Stimulated activated CD8-positive, alpha-beta memory T cell treated with anti-CD3 and anti-CD28 coated beads, Interleukin-7, amount 100 ng/mL, for 1 hour (primary cell): ENCODE measurements at places on chromosomes 6 and 20.

DNA sequence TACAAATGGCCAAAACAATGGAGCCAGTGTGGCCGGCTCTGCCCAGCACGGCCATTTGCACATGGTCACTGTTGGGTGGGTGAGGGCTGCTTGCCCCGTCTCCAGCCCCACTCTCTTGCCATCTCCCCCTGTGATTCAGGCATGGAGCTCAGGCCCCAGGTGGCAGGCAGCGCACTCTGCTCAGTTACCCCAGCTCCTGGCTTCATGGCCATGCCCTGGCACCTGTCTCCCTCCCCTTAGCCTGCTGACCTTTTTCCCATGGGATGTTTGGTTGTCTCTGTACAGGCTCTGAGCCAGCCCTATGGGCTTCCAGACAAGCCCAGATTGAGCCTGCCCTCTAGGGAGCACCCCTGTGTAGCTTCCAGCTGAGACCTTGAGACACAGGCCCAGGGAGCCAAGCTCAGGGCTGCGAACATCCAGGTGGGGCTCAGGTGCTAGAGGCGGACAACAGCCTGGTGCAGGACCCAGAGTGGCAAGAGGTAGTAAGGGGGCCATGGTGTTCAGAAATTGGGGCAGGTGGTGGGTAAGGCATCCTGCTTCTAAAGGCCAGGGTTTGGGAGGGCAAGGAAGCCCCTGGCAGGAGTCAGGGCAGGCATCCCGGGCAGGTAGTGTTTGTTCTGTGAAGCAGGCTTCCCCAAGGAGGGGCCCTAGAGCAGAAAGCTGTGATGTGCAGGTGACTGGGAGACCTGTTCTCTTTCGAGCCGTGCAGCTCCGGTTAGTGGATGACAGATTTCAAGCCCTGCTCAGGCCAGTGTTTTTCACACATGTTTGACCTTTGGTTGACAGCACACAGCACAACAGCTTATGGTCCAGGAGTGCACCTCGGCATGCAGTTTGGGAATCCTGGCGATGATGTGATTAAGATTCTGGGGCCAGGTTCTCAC, 17.7 kb downstream of the SYNJ2 start:
- DNase-seq = no peak

DNA sequence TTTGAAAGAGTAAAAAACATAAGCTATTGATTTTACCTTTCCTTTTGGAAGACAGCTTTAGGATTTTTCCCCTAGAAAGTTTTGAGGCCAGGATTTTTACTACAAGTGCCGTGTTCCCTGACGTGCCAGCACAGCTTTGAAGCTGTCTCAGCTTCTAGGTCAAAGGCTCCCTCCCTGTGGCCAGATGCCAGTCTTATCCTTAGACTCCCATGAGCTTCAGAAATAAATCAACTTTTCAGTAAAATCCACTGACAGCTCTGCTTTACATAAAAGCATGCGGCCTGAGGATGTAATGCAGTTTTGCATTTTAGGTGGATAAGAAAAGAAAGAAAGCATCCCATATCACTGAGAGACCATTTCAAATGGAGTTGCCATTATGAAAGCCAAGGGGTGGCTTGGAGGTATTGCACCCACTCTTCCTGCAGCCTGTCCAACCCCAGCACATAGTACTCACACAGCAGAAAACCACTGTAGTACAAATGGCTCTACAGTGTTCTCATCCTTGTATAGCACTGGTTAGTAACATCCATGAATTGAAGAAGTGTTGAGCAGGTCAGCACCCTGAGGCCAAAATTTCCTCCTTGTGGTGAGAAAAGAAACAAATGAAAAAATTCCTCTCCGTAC, 15.2 kb upstream of the ATXN1 start:
- DNase-seq = no peak

GRCh38 chr6:17712576-17712975, 5.9 kb upstream of the NUP153 start:
- no peak for DNase-seq

DNA sequence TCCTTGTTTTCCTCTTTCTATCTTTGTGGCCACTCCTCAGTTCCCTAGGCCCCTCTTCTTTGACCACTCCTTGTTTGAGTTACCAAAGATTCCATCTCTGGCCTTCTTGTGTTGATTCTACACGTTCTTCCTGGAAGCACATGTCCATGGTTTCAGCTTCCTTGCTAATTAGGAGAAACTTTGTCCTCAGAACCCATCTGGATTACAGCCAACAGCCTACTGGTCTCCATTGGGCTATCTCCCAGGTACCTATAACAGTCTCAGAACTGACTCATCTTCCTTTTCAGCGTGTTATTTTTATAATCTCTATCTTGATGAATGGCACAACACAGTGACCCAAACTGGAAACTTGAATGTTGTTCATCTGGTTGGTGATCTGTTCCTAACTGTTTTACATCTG, 17.5 kb downstream of the PTPRA start:
- no peak for DNase-seq

DNA sequence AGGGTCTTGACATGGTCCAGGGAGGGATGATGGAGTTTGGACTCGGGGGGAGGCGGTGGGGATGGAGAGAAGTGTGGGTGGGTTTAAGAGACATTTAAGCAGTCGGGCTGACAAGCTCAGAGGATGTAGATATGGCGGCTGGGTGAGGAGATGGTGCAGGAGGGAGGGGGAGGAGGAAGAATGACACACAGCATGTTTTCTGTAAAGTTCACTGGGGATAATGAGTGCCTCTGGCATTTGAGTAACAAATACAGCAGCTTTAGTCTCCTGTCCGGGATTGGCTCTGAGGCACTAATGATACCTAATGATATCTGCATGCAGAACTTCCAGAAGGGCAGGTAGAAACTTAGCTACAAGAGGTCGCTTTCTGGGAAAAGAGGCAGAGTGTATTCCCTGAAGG, 107.8 kb downstream of the DHX35 start:
- DNase-seq = no peak

GRCh38 chr6:162271922-162272321, 455.6 kb downstream of the PRKN start:
- DNase-seq = no peak

DNA sequence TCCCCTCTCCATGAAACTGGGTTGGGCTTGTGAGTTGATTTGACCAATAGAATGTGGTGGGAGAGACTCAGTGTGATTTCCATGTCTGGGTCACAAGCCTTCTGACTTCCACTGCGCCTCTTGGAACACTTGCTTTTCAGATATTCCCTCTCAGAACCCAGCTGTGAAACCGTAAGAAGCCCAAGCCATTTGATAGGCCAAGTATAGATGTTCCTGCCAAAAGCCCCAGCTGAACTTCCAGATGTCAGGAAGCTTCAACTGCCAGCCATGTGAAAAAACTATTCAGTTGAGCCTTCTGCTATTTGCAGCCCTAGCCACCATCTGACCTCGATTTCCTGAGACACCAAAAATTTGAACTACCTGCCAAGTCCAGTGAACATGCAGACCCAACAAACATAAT, 387.8 kb upstream of the GJE1 start:
- DNase-seq = no peak

DNA sequence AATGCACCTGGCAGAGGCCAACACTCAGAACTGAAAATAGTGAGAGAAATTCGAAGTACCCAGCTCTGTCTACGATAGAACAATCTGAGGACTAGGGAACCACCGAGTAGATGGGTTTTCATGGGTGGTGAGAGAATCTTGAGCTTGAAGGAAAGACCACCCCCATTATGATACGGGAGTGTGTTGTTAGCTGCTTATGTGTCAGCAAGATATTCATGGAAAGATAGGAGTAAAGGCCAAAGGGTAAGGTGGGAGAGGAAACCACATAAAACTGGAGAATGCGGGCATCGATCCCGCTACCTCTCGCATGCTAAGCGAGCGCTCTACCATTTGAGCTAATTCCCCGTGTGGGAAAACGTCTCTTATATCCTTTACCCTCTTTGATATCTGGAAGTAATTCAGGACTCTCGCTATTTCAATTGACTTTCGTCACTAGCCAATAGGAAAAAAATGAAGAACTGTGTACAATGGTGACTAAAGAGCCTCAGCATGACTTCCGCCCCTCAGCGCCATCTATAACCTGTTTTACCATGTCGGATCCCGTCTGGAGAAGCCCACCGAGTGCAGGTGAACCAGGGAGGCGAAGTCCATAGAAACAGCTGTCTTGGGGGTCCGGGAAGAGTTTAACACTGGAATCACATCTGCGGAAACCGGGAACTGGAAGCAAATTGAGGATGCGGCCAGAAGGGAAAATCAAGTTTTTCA, 25.0 kb upstream of the ABT1 start:
- DNase-seq = no peak

GRCh38 chr20:31706607-31707257, 15.9 kb downstream of the BCL2L1 start:
- DNase-seq = no peak

- DNase-seq = no peak
These were observed 134.2 kb upstream of the THBS2 start for GRCh38 chr6:169387809-169388383.

- no peak for DNase-seq
These were observed 3.3 kb upstream of the RAET1G start for GRCh38 chr6:149925974-149926777.

DNA sequence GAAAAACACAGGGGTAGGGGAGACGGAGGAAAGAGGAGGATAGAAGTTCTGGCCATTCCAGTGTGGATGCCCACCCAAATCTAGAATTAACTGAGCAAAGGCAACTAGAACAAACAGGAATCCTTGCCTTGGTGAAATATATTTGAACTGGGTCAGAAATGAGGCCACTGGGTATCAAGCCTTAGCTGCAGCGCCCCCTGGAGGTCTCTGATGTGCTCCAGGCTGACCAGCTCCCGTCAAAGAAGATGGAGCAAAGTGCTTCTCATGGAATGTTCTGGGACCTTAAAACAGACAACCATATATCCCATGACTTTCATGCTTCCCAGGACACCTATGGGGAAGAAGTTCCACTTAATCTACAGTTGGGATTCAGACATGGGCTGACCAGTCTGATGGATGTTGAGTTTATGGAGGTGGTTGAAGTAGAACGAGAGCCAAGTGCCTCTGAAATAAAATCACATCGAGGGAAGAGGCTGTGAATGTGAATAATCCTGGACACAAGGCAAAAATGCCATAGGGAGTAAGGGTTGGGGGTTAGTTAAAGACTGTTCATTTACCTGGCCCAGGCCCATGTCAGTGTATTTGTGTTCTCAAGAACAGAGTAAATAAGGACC, 50.4 kb downstream of the HLA-DPB1 start:
- peak; percentile 13 for DNase-seq

DNA sequence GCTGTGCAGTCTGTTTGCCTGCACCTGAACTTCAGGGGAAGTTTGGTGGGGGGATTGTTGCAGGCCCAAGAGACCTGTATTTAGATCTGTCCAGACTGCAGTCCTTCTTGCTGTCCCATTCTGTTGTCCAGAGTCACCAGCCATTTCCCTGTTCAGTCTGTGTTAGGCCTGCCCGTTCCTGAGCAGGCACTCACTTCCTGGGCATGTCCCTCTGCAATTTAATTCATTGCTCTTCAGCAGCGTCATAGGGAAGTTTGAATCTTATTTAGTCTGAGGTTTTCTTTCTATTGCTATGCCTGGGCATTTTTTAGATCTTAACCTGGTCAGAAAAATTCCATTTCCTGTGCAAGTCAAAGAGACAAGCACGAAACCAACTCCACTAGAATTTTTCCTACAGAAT, 190.2 kb downstream of the DTNBP1 start:
- no peak for DNase-seq

- DNase-seq = no peak
These were observed 120.7 kb downstream of the MTFR2 start for GRCh38 chr6:136129365-136129764.

- peak; percentile 51 for DNase-seq
These were observed 41.9 kb upstream of the HFE start for GRCh38 chr6:26045065-26045927.

GRCh38 chr6:166566026-166567011, 20.2 kb downstream of the RAMACL start:
- no peak for DNase-seq

DNA sequence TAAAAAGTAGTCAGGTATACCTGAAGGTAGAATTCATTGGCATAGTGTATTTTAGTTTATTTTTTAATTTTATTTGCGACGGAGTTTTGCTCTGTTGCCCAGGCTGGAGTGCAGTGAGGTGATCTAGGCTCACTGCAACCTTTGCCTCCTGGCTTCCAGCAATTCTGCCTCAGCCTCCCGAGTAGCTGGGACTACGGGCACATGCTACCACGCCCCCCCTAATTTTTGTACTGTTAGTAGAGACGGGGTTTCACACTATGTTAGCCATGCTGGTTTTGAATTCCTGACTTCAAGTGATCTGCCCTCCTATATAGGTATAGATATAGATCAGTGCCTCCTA, 102.8 kb upstream of the PRSS16 start:
- no peak for DNase-seq

DNA sequence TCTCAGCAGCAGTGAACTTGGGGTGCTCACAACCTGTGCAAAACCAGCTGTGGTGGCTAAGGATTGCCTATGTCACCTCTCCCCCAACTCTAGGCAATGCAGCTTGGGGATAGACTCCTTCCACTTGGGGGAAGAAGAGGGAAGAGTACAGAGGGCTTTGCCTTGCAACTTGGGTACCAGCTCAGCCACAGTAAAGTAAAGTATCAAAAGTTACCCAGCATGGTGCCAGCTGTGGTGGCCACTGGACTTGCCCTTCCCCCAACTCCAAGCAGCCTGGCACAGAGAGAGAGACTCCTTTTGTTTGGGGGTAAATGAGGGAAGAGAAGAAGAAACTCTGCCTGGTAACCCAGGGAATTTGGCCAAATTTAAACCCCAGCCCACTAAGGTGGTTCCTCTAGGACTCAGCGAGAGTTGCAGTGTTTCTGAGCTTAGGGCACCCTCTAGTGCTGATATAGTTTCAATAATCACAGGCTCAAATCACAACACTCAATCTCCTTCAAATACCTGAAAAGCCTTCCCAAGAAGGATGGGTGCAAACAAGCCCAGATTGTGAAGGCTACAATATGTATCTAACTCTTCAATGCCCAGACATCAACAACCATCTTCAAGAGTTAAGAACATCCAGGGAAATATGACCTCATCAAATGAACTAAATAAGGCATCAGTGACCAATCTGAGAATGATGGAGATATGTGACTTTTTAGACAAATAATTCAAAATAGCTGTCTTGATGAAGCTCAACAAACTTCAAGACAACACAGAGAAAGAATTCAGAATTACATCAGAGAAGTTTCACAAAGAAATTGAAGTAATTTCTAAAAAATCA, 7.6 kb upstream of the DEFB129 start:
- no peak for DNase-seq

- no peak for DNase-seq
These were observed 316.3 kb downstream of the ARHGAP18 start for GRCh38 chr6:129393654-129394053.

DNA sequence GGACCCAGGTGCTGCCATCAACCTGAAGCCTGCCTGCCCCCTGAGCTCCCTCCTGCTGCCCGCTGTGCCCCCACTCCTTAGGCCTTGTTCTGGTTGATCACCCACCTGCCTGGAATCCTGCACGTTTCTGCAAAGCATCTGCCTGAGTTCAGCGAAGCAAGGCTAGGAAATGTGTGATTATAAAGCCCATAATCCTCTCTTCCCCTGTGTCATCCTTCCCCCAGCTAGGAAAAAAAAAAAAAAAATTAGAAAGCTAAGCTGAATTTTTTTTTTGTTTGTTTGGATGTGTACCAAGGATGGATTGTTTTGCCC, 93.2 kb downstream of the FOXA2 start:
- DNase-seq = no peak

- no peak for DNase-seq
These were observed 100.6 kb downstream of the HIVEP1 start for GRCh38 chr6:12112540-12113189.

- no peak for DNase-seq
These were observed 655.2 kb downstream of the HDGFL1 start for GRCh38 chr6:23224540-23224939.
